ENCODE measurements at places on chromosomes 11 and 22. TPM values are rescaled to one million over a fixed set of nuclear protein-coding genes. Genes with fewer than 3 reads are reported as not detected.
A peak's percentile ranks its signal among the peaks of the same experiment; 100 is the strongest.

- DNase-seq: no peak
These were observed 44.8 kb upstream of the ISX start for GRCh38 chr22:35021161-35021560.

DNA sequence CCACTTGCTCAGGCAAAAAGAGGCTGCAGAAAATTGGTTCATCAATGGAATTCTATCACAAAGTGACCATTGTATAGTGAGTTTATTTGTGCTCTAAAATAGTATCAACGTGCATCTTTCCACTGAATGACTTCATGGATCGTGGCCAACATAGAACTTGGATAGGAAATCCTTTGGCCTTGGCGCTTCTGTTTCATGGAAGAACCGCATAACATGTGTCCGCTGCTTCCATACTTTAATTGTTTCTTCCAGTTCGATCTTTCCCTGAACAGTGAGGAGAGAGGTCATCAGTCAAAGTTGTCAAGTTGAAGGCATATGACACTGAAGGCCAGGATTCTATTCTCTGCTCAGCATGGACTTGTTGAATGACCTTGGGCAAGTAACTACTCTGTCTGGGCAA is 4.5 kb downstream of the NDUFA6 start:
- DNase-seq: no peak

GRCh38 chr11:115458877-115459276 is 45.3 kb downstream of the CADM1 start:
- DNase-seq: no peak

Gene KCNA4
- not detected for polyA plus RNA-seq

DNA sequence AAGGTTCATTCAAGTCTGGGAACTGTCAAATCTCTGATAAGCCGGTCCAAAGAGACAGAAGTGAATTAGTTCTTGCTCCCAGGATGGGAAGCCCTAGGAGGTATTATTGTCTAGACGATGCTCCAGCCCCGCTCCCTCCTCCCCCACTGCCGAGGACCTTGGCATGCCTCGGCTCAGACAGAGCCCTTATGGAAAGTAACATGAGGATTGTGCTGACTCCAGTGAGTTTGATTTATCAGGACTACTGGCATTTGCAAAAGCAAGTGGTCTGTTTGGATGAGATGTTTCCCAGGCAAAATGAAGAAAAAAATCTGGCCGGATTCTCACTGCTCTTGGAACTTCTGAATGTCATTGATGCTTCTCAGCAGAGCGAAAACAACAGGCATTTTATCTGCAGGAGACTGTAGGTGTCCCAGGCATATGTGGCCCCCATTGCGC is 341.0 kb downstream of the ETS1 start:
- no peak for DNase-seq

Gene BIRC2
- polyA plus RNA-seq: 64.1 TPM

DNA sequence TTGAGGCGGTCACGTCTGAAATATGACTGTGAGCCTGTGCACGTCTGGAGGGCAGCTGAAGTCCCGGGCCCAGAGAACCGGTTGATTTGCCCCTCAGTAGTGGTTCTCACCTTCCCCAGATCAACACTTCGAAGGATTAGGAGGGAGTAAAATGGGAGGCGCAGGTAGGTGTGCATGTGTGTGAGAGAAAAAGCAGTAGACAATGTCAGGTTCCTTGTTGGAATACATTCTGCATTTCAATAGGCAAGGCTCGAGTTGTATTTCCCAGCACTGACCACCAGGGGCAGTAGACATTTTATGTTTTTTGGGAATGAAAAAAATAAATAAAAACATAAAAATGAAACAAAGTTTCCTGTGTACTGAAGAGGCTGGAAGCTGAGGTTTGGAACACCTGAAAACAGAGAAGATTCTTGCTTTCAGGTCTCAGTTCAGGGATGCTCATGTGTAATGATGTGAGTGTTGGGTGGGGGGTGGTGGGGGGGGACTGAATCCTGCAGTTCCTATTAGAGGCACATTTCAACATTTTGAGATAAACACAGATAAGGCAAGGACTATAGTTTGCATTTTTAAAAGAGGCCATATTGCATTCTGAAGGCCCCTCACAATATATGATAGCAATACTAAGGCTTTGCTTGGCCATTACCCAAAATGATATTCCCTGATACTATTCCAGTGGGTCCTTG is 333.9 kb downstream of the CADM1 start:
- no peak for DNase-seq

DNA sequence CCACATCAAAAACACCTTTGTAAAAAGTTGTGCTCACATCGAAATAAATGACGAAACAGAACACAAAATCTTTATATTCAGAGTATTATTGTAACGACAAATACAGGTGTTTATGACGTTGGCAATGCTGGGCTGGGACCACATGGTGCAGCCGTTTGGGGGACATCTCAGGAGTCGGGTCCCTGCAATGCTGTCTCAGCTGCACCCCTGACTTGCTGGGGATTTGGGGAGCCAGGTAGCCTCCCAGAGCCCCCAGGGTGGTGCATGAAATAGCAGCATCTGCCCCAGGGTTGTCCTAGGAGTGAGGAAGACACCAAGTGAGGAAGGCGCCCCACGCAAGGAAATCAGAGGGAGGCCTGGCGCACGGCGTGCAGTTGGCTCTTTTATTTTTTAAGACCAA is 1526.8 kb downstream of the BRD1 start:
- no peak for DNase-seq

DNA sequence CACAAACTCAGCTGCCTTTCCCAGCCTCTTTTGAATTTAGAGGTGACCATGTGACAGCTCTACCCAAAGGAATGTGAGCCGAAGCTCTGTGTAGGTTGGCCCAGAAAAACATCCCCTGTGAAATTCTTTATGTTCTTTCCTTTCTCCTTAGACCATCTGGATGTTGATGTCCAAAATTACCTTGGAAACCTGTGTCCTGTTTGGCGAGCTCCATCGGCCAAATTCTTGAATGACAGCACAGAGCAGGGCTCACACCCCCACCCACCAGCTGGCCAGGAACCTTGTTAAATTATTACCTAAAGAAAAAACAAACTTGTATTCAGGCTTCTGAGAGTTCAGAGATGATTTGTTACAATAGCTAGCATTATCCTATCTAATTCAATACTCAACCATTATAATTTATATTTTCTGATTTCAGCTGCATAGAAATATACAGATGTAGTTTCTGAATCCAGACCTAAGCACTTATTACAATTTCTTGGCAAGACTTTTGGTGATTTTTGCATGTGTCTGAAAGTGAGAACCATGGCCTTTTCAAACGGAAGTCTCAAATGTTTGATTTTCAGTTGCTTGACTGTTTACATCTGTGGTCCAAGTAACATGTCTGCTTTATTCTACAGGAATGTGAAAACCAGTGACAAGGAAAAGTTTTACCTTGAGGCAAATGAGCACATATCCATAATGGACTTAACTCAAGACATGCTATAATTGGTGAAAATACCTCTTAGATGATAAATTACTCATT is 554.2 kb downstream of the NTM start:
- DNase-seq: no peak

DNA sequence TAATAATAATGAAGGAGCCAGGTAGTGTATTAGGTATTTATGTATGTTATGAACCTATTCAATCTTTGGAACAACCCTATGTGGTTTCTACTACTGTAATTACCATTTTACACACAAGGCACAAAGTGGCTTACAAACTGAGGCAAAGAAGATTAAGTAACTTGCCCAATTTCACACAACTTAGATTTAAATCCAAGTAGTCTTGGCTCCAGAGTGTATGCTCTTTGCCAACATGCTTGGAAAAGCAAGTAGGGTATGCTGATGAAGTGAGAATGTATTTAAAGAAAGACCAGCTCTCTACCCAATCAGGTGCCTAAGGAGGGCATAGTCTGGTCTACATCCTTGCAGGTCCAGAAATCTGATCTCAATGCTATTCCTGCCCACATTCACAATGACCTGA is 463.2 kb downstream of the METTL15 start:
- DNase-seq: no peak

GRCh38 chr11:115215694-115216617 is 288.3 kb downstream of the CADM1 start:
- no peak for DNase-seq

Gene TRIM6
- 3.8 TPM for polyA plus RNA-seq

DNA sequence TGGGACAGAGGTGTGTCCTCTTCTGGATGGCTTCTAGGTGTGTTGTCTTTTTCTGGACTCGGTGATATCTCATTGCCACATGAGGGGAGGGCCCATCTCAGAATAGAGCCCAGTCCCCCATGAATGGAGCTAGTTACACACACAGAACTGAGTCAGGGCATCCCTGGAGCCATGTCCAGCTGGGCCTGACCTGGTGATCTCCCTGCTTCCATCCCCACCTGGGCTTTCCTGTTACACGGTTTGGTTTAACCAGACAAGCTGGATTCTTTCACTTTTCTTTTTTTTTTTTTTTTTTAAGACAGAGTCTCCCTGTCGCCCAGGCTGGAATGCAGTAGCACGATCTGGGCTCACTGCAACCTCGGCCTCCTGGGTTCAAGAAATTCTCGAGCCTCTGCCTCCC is 6.1 kb upstream of the A4GALT start:
- no peak for DNase-seq

DNA sequence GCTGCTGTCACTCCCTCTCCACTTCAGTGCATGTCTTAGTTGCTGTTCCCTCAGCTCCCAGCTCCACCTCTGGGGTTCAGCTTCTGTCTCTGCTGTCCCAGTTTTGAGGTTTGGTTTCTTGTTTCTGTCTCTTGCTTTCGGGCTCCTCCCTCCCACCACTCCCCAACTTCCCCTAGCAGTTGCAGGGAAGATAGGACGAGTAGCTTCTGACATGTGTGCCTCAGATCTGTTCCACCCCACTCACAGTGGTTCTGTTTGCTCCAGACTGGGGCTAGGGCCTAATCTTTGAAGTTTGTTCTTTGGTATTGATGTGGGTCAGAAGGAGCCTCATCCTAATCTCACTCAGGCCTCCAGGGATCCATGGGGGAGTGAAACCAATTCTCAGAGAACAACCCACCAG is 2.6 kb upstream of the RRM1 start:
- DNase-seq: no peak

Gene GUCY1A2
- 0.53 TPM for polyA plus RNA-seq

DNA sequence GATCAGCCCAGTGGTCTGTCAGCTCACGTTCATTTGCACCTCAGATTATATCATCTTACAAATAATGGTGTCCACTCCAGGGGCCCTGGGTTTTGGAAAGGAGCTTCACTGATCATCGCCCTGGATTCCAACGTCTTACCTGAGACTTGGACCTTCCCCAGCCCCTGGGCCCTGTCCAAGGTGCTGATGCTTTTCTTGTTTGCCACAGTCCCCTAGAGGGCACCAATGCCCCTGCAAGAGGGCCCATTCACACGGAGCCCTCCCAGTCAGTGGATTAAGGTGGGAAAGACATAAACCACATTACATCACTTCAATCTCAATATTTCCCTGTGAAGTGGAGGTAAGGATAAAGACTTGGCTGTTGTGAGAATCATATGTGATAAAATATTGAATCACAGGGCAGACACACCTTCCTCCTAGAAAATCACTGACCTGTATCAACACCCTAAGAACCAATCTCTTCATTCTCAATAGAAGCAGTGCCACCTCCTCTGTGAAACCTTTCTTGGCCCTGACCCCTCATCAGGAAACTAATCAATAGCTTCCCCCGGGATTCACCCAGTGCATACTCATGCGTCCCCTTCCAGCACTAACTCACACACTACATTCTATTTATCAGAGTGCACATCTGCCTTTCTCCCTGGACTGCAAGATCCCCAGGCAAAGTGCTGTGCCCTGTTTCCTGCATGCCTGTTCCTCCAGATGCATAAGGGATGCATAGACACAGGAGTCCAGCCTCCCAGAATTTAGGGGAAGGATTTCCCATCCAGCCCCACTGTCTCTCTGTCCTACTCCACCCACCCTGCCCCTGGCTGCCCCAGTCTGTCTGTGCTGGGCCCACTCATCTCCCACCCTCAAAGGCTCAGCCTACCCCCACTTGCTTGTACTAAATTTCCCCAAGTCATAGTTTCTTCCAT is 167.0 kb downstream of the BUD13 start:
- DNase-seq: no peak

- no peak for DNase-seq
These were observed 261.3 kb downstream of the TMEM135 start for GRCh38 chr11:87299041-87299481.

Gene SAA4
- not detected for polyA plus RNA-seq

DNA sequence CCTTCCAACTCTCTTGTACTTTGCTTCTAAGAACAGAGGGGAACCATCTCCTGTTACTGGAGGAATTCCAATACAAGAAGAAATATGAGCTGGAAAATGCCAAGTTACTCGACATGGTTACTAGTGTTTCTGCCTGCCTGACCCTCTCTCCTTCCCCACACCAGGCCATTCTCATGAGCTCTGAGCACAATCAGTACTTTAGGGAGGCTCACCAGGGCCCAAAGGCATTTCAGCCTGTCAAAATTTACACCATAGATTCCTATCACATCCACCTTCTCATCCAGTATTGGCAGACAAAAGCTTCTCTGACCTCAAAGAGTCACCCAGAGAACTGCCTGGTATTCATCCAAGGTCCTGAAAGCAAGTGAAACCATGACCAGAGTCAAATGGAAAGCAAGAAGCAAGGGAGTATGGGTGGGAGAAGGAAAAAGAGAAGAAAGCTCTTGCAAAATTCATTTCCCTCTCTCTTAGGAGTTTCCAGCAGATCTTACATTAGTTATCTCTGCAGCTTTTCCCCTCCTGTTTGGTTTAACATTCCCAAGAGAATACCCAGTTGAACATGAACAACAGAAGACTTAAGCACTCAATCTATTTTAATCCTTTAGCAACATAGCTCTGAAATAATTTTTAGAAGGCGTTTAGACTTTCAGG is 58.7 kb upstream of the NCAM1 start:
- DNase-seq: no peak

- peak; percentile 89 for DNase-seq
These were observed 17.6 kb downstream of the RNF185 start for GRCh38 chr22:31177420-31178162.

DNA sequence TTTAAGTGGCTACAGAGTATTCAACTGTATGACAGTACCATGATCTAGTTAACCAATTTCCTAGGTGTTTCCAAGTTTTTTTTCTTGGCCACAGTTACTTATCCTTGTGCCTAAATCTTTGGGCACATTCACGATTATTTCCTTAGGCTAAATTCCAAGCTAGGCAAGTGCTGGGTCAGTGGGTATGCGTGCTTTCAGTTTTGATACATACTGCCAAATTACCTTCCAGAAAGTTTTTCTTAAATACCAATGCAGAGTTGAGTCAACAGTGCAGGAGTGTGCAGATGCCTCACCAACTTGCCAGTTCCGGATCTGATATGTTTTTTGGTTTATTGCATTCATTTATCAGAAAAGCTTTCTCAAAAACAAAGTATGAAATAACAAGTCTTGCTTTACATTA is 67.9 kb upstream of the OR4B1 start:
- DNase-seq: no peak

GRCh38 chr11:9639099-9639498 is 24.8 kb upstream of the SWAP70 start:
- no peak for DNase-seq

GRCh38 chr11:86497310-86497709 is 122.6 kb downstream of the CCDC81 start:
- DNase-seq: no peak
